ENCODE measurements at places on chromosomes 3 and 15. TPM values are rescaled to one million over a fixed set of nuclear protein-coding genes. Genes with fewer than 3 reads are reported as not detected.

Gene ASB14
- not detected for total RNA-seq

DNA sequence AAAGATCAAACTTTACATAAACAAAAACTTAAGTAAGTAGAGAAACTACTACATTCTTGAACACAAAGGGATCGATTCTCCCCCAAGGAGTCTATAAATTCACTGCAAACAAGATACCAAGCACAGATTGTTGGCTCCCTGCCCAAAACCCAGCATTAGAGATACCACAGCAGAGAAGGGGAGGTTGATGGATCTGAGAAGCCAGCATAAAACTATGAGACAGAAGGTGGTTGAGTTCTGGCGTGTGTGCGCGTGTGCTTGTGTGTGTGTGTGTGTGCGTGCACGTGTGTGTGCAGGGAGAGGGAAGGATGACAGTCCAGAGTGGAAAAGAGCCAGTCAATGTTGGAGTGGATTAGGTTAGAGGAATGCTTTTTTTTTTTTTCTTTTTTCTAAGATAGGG lies 143.2 kb upstream of the PRR20G start:
- no peak for DNase-seq

Gene CPLX3
- total RNA-seq = not detected

- no peak for DNase-seq
Measured at GRCh38 chr3:132777171-132777570, 55.0 kb upstream of the NPHP3 start.

Gene DVL3
- 21.2 TPM for total RNA-seq
